CD4-positive, alpha-beta T cell (primary cell): ENCODE measurements at places on chromosomes 5 and 9.

- no peak for DNase-seq
These were observed 201.2 kb downstream of the FOXD4L6 start for GRCh38 chr9:40927260-40927631.

GRCh38 chr5:143842920-143843319 lies 31.0 kb downstream of the HMHB1 start:
- DNase-seq: no peak

GRCh38 chr5:141783947-141784296 lies 94.3 kb downstream of the PCDH1 start:
- no peak for DNase-seq

DNA sequence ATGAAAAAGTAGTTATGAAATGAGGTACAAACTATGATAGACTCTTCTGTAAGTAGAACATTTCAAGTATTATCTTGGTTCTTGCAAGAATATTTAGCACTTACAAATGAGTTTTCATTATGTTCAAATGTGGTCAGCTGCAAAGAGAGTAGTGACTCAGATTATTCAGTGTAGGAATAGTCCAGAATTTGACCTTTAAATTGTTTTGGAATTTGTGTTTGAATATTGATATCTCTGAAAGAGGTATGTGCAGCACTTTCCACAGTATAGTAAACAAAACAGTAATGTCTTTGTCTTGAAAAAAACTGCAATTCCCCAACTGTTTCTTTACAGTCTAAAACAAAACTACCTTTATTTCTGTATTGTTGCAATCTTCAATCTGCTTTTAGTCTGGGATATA lies 56.1 kb downstream of the WDR70 start:
- DNase-seq: no peak

DNA sequence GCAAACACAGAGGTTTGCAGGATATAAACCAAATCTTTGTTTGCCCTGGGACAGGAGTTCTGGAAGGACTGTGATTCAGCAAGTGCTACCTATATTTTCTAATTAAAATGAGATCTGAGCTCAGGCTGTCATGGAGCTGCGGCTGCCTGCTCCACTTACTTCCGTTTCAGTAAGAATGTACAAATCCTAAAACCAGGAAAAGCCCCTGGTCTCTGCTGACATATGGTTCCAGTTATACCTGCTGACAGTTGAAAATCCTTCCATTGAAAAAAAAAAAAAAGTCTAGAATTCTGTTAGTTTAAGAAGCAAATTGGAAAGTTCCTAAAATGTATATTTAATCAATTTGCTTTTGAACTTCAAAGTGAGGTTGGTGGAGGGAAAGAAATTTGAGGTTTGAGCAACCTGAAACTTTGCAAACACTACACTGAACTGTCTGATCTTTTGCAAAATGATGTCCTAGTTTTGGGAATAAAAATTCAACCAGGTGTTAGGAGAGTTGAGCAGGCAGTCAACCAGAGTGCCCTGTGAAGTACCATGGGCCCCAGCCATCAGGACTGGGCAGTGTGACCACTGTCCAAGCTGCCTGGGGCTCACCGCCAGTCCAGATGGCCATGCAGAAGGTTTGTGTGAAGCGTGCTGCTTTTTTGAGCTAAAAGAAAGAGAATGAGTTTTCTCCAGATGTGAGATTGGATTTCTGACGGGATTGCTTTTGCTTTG lies 50.6 kb downstream of the SHB start:
- DNase-seq: no peak

DNA sequence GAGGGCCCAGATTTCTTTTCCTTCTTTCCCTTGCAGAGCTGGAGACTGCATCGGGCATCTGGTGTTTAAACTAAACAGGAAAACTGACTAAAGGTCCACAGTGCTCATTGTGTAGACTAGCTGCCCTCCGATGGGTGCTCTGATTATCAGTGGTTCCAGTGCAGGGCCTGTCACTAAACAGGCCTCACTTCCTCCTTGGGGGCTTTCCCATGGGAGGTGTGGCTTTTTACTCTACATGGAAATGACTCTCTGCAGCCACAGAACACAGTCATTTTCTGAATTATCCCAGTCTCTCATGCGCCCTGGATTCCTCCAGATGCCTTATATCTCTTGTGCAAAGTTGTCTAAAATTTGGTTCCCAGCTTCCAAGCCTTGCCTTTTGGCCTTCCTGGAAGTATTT lies 199.2 kb downstream of the TRIO start:
- DNase-seq: no peak

DNA sequence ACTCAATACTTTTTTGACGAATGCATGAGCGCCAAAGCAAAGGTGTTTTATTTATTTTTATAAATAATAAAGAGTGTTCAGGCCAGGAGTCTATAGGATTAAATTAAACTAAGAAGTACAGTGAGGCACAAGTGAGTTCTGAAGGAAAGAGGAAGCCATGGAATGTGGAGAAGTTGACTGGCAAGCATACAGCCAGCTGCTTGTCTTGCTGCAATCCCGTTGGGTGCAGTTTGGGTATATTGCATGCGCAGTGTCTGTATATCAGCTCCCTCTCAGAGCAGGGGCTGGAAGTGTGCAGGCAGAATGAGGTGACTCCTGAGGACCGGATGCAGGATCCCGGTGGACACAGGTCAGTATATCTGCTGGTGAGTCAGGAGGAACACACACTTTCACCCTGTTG lies 315.6 kb downstream of the ZSWIM6 start:
- DNase-seq: no peak

GRCh38 chr9:135343136-135343535 lies 136.4 kb upstream of the PPP1R26 start:
- DNase-seq: no peak

GRCh38 chr5:176901260-176902101 lies 2.3 kb upstream of the HK3 start:
- DNase-seq: peak; percentile 61

DNA sequence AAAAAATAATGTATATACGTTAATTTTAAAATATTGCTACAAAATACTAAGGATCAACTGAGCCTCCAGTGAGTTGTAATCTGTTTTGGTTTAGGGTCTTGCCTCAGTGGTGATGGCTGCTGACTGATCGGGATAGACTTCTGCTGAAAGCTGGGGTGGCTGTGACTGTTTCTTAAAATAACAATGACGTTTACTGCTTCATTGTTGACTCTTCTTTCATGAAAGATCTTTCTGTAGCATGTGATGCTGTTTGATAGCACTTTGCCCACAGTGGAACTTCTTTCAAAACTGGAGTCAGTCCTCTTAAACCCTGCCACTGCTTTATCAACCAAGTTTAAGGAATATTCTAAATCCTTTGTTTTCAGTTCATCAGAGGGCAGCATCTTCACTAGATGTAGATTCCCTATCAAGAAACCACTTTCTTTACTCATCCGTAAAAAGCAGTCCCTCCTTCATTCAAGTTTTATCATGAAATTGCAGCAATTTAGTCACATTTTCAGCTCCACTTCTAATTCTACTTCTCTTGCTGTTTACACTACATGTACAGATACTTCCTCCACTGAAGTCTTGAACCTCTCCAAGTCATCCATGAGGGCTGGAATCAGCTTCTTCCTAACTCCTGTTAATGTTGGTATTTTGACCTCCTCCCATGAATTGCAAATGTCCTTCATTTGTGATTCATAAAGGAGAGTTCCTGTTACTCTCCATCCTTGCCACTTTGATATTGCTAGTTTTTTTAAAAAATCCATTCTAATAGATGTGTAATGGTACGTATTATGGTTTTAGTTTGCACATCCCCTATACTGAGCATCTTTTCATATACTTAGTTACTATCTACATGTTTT lies 41.5 kb upstream of the PTPDC1 start:
- DNase-seq: no peak

- no peak for DNase-seq
These were observed 104.1 kb downstream of the ROR2 start for GRCh38 chr9:91845879-91846278.

DNA sequence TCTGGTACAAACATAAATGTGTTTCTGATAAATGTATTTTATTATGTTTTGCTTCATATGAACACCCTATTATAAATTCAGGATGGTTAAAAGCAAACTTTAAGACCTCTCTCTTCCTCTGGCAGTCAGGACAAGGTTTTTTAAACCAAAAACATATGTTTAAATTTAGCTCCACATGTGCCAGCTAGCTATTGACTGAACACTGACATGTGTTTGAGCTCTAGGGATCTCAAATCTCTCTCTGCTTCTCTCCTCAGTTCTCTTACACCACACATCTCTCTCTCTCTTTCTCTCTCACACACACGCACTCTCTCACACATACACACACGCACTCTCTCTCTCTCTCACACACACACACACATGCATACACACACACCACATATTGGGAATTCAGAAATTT lies 150.1 kb upstream of the RFX3 start:
- DNase-seq: no peak

GRCh38 chr9:19642256-19642655 lies 146.6 kb downstream of the SLC24A2 start:
- DNase-seq: no peak

DNA sequence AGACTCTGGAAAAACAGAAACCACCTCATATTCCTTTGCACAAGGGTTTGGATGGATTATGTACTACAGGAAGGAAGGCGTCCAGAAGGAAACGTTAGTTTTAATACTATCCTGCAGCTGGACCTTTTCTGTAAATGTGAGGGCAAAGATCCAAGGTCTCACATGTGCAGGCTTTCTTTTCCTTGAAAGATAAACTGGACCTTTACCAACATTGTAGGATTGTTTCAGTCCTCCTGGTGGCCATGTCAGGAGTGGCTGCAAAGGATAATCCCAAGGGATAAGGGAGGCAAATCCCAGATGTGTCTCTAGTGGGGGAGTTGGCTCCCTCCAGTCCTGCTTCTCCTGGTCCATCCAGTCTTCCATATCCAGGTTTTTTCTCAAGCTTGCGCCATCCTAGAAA lies 397.5 kb downstream of the HTR1A start:
- no peak for DNase-seq

GRCh38 chr5:107499237-107499636 lies 171.5 kb downstream of the EFNA5 start:
- no peak for DNase-seq

DNA sequence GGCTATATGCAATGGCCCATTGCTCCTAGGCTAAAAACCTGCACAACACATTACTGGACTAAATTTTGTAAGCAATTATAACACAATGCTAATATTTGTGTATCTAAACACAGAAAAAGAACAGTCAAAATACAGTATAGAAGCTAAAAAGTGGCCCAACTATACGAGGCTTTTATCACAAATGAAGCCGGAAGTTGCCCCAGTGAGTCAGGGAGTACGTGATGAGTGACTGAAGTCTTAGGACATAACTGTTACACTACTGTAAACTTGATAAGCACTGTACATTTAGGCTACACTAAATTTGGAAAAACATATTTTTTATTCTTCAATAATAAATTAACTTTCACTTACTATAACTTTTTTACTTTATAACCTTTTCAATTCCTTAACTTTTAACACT lies 105.2 kb upstream of the PRR16 start:
- DNase-seq: no peak

GRCh38 chr5:7668627-7669026 lies 182.3 kb downstream of the CFAP90 start:
- no peak for DNase-seq

- no peak for DNase-seq
These were observed 83.4 kb downstream of the CPLANE1 start for GRCh38 chr5:37165761-37166160.

DNA sequence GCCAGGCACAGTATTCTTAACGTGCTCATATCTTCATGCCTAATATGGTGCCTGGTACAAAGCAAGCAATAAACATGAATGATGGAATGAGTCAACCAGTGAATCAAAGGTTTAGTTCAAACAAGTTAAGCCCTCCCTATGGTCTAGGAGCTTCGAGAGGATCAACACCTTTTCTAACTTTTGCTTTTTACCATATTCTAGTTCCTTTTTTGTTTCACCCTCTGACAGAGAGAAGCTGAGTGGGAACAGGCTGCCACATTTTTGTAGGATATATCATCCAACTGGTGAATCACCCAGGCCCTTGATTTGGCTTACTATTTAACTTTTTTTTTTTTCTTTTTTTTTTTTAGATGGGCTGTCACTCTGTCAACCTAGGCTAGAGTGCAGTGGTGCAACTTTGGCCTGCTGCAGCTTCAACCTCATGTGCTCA lies 39.3 kb upstream of the TNC start:
- DNase-seq: no peak

DNA sequence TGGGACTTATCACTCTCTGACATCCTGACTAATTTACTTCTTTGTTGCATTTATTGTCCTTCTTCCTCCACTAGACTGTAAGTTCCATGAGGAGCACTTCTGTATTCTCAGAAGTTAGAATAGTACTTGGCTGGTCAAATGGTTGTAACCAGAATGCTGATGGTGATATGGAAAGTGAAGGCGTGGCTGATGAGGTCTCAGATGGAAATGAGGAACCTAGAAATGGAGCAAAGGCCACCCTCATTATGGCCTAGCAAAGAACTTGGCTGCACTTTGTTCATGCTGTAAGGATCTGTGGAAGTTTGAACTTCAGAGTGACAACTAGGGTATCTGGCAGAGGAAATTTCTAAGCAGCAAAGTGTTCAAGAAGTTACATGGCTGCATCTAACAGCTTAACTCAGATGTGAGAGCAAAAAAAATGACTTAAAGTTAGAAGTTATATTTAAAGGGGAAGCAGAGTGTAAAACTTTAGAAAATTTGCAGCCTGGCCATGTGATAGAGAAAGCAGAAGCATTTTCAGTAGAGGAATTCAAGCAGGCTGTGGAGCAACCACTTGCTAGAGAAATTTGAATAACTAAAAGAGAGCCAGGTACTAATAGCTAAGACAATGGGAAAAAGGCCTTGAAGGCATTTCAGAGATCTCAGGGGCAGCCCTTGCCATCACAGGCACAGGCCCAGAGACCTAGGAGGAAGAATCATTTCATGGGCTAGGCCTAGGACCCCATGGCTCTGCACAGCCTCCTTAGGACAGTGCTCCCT lies 14.9 kb upstream of the SLC22A5 start:
- DNase-seq: no peak

GRCh38 chr5:7395432-7395946 lies 449 bp upstream of the ADCY2 start:
- DNase-seq: no peak
